Regular cardiac myocyte (primary cell): ENCODE measurements at places on chromosomes 11 and 22. TPM values are rescaled to one million over a fixed set of nuclear protein-coding genes. Genes with fewer than 3 reads are reported as not detected.

Gene SAA2
- 1.5 and 3.1 TPM in 2 replicates for total RNA-seq

Gene OR10A6
- total RNA-seq: under 0.01 TPM in 2 replicates

Gene CTSD
- total RNA-seq: 95.1 and 355 TPM in 2 replicates

Gene MED19
- 11.0 and 13.6 TPM in 2 replicates for total RNA-seq

Gene SUN2
- 65.6 and 69.1 TPM in 2 replicates for total RNA-seq

Gene OR51B4
- total RNA-seq: not detected in 2 replicates

Gene B3GAT1
- total RNA-seq: under 0.01 TPM in 2 replicates

Gene BBOX1
- total RNA-seq: 0.19 TPM in 1 of 2 replicates, not detected in the other

Gene OR10D3
- not detected in 2 replicates for total RNA-seq

Gene PATE4
- not detected in 2 replicates for total RNA-seq

Gene GNAZ
- 0.96 and 1.4 TPM in 2 replicates for total RNA-seq

Gene TTC17
- 44.1 and 79.2 TPM in 2 replicates for total RNA-seq

Gene STIM1
- total RNA-seq: 29.9 and 40.3 TPM in 2 replicates

Gene OR5AR1
- not detected in 2 replicates for total RNA-seq

Gene HBG1
- total RNA-seq: not detected in 2 replicates

Gene FAT3
- total RNA-seq: 5.0 and 7.3 TPM in 2 replicates

Gene SCUBE2
- total RNA-seq: 1.2 and 1.7 TPM in 2 replicates

Gene CLDN25
- not detected in 2 replicates for total RNA-seq

Gene OR56A4
- total RNA-seq: not detected in 2 replicates

Gene CREB3L1
- total RNA-seq: 10.5 and 11.0 TPM in 2 replicates

Gene NCF4
- total RNA-seq: under 0.01 TPM in 1 of 2 replicates, not detected in the other

Gene MMP26
- not detected in 2 replicates for total RNA-seq

Gene SYTL2
- 24.3 and 64.8 TPM in 2 replicates for total RNA-seq

Gene RAC2
- 10.7 and 13.0 TPM in 2 replicates for total RNA-seq

Gene MYBPC3
- not detected in 2 replicates for total RNA-seq
